ENCODE measurements at places on chromosomes 6 and 20.

- DNase-seq = no peak
These were observed 18.2 kb upstream of the ANGPT4 start for GRCh38 chr20:934186-934840.

GRCh38 chr20:5745416-5746030 is 4.7 kb upstream of the SHLD1 start:
- no peak for DNase-seq

DNA sequence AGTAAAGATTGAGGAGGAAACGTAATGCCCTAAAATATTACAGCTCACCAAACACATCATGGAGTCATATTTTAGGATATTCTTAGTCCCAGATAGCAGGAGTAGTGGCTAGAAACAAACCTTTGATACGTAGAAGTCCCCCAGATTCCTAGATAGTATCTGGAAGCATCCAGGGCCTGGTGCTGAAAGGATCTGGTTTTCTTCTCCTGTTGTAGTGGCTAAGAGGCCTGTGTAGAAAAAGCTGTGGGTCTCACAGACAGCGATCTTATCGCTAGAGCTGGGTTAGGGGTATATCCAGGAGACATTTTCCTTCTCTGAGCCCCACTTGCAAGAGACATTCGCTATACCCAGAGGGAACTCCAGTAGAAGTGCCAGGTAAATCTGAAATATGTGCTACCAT is 139.9 kb downstream of the KCNQ5 start:
- DNase-seq = no peak

DNA sequence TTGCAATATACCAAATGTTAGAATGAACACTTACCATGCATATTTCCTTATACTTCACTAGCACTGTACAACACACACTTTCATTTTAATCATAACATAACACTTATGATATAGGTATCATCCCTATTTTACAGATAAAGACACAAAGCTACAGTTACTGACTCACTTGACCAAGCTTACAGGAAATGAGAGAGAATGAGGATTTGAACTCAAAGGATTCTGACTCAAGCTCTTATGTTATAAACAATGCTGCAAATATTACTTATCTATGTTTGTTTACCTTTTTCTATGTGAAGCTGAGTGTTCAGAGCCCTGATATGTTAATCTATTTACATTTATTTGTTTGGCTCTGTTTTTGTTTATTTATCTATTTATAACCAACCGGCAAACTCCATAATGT is 245.4 kb downstream of the PTPRK start:
- DNase-seq = no peak

DNA sequence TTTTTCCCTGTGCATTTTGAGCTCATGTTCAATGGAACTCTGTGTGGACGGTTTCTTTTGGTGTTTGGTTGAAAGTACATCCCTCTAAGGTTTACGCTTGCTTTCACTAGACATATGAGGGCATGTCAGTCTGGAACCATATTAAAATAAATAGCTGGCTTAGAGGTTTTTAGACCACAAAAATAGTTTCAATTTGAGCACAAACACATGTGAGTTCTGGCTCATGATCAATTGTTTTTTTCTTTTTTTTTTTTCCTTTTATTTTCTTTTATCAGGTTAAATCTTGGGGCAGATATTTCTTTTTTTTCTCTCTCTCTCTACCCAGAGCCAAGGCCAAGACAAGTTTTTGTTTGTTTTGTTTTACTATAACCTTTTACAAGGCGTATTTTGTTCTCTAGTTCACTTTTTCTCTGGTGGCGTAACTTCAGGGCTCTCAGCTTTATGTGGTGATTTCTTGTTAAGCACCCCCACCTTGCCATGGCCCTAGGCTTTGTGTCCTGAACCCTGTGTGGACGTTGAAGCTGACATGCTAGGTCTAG is 92.9 kb downstream of the SHLD1 start:
- DNase-seq = no peak
